Left ventricle myocardium superior (tissue), 1 donor: ENCODE measurements at places on chromosomes 7 and 10. TPM values are rescaled to one million over a fixed set of nuclear protein-coding genes. Genes with fewer than 3 reads are reported as not detected.

Gene CTBP2
- 29.3 TPM for total RNA-seq

Gene CCDC146
- 11.0 TPM for total RNA-seq

Gene STEAP2
- total RNA-seq, result 15.1 TPM

Gene OR2A12
- total RNA-seq, result not detected

Gene AQP1
- 323 TPM for total RNA-seq

Gene ZNF92
- 3.3 TPM for total RNA-seq

Gene ABI1
- 27.2 TPM for total RNA-seq

Gene MMP21
- not detected for total RNA-seq

Gene DNA2
- total RNA-seq, result 1.5 TPM

Gene LRIT1
- total RNA-seq, result not detected

DNA sequence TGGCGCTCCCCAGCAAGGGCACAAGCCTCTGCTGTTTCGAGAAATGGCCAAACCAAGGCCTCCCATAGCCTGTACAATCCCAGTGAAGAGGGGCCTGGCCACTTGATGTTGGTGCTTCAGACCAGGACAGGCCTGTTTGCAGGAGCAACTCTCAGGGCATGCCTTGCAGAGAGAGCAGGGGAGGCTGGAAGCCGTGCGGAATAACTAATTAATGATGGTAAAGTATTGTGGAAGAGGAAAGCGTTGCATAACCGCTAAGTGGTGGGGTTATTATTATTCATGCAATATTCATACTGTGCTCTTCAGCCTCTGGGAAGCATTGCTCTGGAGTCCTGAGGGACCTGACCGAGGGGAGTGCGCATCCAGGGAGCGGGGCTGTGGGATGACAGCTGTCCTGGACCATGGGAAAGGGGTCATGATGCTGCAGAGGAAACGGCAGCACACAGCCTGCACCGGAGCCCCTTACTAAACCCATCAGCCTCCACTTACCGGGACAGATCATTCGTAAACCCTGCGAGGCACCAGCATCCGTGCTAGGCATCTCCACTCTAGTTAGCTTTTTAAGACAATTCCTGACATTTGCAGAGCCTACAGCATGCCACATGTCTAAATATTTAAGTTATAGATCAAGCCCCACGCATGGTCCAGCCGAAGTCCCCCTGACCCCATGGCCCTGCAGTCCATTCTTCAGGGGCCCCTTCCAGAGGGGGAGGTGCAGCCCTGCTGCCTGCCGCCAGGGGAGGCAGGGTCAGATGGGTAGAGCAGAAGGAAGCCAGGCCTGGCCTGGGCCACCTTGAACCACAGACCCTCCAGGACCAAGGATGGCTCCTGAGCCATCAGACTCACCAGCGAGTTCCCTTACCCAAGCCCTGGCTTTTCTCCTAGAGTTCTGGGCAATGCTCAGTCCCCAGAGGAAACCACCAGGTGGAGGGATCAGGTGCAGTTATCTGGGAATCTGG lies 11.6 kb downstream of the TMEM273 start:
- DNase-seq, result peak; percentile 52

GRCh38 chr7:126720232-126720631 lies 532.5 kb downstream of the GRM8 start:
- no peak for DNase-seq

- DNase-seq, result no peak
Observed at GRCh38 chr10:97169063-97169462, 16.7 kb downstream of the SLIT1 start.

DNA sequence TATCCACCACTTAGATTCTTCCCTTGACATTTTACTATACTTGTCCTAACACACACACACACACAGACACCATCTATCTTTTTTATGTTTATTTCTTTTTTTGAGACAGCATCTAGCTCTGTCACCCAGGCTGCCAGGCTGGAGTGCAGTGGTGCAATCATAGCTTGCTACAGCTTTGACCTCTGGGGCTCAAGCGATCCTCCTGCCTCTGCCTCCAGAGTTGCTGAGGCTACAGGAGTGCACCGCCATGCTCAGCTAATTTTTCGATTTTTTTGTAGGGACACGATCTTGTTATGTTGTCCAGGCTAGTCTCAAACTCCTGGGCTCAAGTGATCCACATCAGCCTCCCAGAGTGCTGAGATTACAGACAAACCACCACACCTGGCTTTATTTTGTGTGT lies 16.7 kb downstream of the WIPI2 start:
- DNase-seq, result no peak

- DNase-seq, result no peak
Observed at GRCh38 chr7:69780379-69780778, 182.1 kb downstream of the AUTS2 start.

DNA sequence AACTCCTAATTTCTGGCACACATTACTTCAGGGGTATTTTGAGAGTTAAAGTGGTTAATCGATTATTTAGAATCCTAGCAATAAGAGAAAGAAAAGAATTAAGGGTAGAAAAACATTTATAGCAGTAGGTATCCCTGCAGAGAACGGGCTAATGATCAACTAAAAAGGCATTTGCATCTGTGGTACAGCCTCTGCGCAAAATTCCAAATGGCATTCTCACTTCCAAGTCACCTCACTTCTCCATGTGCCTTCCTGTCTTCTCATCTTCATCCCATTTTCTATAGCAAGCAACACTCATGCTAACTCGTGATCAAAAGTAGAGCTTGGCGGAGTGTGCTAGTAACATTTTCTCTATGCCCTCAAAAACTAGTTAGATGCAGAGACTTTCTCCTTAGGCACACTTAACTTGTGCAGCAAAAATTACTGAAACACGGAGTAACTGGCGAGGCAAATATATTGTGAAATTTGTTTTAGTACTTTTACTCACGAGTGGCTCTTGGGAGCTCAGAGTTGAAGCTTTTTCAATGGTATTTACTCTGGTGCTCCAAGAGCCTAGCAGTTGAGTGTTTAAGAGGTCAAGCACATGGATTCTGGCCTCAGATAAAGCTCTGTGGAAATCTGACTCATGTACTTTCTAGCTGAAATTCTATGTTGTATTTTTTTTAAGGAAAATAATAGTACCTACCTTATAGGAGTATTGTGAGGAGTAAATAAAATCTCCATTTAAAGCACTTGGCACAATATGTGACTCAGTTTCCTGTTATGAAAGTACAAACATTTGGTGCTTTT lies 65.1 kb downstream of the MET start:
- no peak for DNase-seq

DNA sequence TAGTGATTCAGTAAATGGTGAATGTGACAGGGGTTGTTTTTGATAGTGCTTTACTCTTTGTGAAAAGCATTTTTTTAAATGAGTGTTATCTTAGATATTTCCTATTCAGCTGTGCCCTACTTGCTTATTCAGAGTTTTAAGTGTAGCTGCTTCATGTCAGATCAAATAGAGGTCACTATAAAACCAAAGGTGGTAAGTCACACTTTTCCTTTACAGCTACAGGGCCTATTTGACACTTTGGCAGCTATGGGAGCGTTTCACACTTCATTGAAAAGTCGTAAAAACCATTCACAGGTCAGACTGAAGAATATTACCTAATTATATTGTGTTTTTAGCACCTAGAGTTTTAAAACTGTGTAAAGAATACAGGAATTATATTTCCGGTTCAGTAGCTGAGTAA lies 67.3 kb downstream of the ANKIB1 start:
- DNase-seq, result no peak

GRCh38 chr7:53218730-53219504 lies 183.5 kb downstream of the POM121L12 start:
- DNase-seq, result peak; percentile 38

DNA sequence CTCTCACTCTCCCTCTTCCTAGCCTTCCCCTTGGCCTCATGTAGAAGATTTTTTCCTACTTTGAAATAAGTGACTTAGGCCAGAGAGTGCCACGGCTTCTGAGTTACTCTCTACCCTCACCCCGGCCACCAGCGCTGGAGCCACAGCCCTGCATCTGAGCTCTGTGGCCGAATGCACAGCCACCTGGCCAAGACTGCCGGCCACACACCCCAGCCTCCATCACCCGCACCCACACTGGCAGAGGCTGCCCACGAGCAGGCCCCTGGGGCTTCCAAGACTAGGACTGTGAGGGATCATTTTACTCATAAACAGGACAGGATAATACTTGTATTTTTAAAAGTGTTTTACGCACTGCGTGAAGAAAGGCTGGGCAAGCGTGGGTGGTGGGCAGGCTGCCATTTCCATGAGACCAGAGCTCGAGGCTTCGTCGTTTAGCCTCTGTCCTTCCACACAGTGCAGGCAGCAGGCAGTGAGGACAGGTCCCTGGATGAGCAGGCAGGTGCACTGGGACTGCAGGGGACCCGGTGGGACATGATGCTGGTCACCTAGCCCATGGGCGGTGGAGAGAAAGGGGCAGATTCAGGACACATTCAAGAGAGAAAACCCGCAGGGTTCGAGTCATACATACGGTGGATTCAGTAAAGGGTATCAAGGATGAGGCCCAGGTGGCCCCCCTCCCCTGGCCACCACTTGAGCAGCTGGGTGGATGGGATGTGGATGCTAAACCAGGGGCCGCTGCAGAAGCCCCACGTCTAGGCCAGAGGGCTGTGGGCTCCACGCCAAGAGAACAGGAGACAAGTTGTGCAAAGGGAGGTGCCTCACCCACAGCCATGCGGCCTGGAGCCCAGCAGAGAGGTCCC lies 35.5 kb upstream of the RNF32 start:
- DNase-seq, result no peak

DNA sequence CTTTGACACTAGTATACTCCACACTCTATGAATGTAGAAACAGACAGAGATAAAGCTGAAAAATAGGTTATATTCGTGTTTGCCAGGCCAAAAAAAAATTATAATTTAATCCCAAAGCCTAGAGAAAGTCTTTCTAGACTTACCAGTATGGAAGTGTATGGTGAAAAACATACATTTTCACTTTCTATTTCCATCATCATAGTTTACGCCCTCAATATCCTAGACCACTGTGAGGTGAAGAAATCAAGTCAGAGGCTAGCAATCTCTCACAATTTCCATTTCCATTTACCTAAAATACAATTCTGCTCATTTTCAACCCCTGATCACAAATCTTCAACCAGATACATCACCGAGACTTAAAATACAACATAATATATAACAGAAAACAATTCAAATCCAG lies 16.2 kb downstream of the GPR22 start:
- no peak for DNase-seq

DNA sequence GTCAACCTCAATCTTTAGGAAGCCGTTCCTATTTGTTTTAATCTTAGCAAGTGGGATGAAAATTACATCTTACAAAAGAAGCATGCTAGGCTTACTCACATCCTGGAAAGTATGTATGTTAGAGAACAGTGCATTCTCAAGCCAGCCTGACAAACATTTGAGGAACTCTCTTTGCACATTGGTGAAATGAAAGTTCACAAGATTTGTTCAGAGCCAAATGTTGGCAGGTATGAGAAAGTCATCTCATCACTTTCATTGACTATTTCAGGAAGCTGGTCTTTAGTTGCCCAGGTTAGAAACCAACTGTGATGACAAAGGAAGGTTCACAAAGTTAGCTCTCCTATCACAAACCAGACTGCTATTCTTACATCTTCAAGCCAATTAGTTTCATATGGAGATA lies 57.1 kb downstream of the ABCB1 start:
- DNase-seq, result no peak

GRCh38 chr7:46954181-46954580 lies 627.7 kb downstream of the TNS3 start:
- DNase-seq, result no peak

DNA sequence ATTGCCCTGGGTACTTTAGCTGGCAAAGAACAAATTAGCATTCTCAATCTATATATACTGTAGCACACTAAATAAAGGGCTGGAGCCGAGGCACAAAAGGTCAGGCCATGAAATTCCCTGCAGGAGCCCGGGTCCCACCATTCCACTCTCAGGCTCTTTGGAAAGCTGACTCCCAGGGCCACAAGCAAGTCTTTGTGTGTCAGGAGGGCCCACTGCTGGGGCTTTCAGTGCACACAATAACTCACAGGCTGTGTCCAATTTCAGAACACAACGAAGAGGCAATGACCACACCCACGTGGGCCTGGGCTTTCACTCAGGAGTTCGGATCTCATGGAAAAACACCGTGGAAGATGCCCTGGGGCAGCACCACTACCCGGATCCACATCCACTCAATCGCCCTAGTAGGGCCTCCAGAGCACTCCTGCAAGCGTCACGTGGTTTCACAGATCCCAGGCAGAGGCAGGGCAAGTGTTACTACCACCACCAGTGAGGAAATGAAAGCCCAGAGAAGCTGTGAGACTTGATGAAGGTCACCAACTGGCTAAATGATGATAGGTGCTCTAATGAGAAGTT lies 60.3 kb downstream of the COBL start:
- no peak for DNase-seq
